ENCODE measurements at places on chromosomes 12 and 14. TPM values are rescaled to one million over a fixed set of nuclear protein-coding genes. Genes with fewer than 3 reads are reported as not detected.

- no peak for DNase-seq
Observed at GRCh38 chr14:72744416-72745120, 149.3 kb downstream of the DPF3 start.

DNA sequence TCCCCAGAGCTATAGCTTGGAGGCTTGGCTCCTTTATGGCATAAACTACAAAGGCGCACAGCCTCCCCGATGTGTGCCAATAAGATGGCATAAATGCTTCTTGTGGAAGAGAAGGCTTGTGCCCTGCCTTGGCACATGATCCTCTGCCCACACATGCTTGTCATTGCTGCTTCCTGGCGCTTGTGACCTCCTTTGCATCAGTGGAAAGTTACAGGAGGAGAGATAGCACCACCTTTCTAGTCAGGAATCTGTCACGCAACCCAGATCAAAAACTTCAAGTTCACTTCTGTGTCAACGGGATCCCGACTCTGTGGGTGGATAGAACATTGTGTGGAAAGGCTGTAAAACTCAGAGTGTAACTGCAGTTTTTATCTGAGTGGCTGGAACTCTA, 183.8 kb upstream of the HIF1A start:
- peak; percentile 48 for DNase-seq

DNA sequence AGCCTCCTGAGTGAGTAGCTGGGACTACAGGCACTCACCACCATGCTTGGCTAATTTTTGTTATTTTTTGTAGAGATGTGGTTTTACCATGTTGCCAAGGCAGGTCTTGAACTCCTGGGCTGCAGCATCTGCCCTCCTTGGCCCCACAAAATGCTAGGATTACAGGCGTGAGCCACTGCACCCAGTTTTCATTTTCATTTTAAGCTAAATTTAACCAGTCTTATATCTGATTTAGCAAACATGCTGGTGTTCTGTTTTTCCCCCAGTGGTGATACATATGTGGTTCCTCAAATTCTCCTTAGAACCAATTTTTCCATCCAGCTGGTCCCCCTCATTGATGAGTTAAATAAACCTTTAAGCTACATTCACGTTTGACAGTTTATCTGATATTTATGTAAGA, 43.8 kb upstream of the BICD1 start:
- no peak for DNase-seq

DNA sequence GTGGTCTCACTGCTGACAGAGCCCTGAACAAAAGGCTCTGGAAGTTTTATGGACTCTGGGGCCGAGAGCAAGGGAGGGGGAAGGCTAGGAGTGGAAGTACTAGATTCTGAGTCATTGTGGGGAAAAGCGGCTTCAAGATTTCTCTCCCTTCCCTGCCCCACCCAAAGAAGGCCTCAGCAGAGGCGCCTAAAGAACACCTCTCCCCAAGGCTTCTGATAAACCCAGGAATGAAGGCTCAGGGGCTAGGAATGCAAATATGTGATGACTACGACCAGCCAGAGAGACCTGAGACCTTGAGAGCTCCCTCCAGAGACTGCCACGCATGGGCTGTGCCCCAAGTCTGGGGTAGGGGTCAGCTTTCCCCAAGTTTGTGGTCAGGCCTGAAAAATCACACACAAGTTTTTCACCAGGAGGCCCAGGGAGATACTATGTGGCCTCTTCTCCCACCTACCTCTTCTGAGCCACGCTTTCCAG, 130.7 kb upstream of the HIF1A start:
- DNase-seq, result peak; percentile 97

The PPP1R13B gene
- 7.3 TPM for total RNA-seq

The EGLN3 gene
- 48.7 TPM for total RNA-seq

The CFAP54 gene
- total RNA-seq, result 0.26 TPM

The PTHLH gene
- total RNA-seq, result 82.1 TPM

The RIPK3 gene
- total RNA-seq, result 4.7 TPM

The C12orf50 gene
- not detected for total RNA-seq
